NCI-H446 (cell line): ENCODE measurements at places on chromosomes 7 and 10.

DNA sequence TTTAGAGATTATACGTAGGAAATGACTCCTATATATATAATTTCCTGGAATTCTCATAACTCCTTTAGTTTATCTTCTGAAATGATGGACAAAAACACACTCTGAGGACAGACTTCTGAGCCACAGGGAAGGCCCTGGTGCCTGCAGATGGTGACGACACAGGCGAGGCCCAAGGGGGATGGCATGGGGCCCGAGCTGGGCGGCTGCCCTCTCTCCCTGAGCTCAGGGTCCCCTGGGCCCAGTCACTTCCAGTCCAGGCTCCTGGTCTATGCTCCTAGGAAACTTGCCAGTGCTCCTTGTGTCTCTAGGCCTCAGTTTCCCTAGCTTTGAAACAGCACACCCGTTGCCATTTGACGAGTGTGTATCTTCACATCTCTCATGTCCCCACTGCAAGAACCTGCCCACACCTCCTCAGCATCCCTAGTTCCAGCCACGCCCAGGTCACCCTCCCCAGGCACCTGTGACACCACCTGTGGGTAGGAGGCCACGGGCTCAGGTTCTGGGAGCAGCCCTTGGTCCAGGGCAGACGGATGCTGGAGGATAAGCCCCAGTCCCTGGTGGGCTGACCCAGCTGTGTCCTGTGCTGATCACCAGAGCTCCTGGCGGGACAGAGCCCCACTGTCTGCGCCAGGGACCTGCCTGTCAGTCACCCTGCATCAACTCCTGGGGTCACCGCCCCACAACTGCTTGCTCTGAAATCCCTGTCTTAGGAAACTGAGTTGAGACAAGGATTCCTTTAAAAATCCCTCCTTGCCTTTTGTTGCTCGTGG is 23.4 kb upstream of the SHH start:
- DNase-seq, result no peak

- no peak for DNase-seq
These were observed 233.7 kb downstream of the PTPRN2 start for GRCh38 chr7:158353606-158354570.

DNA sequence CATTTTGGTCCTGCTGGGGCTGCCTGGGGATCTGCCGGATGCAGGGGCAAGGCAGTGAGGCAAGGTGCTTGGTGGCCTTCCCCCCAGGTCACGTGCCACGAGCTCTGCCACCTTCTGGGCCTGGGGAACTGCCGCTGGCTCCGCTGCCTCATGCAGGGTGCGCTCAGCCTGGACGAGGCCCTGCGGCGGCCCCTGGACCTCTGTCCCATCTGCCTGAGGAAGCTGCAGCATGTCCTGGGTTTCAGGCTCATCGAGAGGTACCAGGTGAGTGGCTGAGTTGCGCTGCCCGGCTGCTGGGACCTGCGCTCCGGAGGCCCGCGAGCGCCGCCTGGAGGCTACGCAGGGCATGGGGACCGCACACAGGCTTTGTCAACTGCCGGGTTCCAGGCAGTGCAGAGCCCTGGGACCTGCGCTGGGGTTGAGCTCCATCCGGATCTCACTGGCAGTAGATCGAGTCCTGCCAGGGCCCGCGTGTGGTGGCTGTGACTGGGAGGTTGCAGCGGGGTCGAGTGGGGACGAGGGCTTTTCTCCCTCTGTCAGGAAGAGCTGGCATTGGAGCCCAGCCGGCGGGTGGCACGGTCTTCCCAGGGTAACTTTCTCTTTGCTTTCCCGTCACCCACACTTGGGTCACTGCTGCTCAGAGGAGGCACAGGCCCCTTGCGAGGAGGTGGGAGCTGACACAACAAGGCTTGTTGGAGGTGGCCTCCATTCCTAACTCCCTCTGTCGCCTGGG is 21.7 kb downstream of the AMZ1 start:
- DNase-seq, result no peak

- DNase-seq, result no peak
These were observed 5.2 kb downstream of the CCNY start for GRCh38 chr10:35341521-35341920.
